ENCODE measurements at places on chromosomes 3 and 15. TPM values are rescaled to one million over a fixed set of nuclear protein-coding genes. Genes with fewer than 3 reads are reported as not detected.

IL17RE gene
- total RNA-seq, result 3.0 TPM

KNSTRN gene
- 73.4 TPM for total RNA-seq

STRC gene
- total RNA-seq, result 1.1 TPM

CFAP100 gene
- not detected for total RNA-seq

BDH1 gene
- 26.8 TPM for total RNA-seq

FAN1 gene
- 31.5 TPM for total RNA-seq

ZMAT3 gene
- 19.8 TPM for total RNA-seq

ARPIN gene
- 4.8 TPM for total RNA-seq

ZNF80 gene
- not detected for total RNA-seq

FGF12 gene
- total RNA-seq, result 8.0 TPM

SCN11A gene
- 0.27 TPM for total RNA-seq

GOLGA8N gene
- total RNA-seq, result 1.8 TPM

DNA sequence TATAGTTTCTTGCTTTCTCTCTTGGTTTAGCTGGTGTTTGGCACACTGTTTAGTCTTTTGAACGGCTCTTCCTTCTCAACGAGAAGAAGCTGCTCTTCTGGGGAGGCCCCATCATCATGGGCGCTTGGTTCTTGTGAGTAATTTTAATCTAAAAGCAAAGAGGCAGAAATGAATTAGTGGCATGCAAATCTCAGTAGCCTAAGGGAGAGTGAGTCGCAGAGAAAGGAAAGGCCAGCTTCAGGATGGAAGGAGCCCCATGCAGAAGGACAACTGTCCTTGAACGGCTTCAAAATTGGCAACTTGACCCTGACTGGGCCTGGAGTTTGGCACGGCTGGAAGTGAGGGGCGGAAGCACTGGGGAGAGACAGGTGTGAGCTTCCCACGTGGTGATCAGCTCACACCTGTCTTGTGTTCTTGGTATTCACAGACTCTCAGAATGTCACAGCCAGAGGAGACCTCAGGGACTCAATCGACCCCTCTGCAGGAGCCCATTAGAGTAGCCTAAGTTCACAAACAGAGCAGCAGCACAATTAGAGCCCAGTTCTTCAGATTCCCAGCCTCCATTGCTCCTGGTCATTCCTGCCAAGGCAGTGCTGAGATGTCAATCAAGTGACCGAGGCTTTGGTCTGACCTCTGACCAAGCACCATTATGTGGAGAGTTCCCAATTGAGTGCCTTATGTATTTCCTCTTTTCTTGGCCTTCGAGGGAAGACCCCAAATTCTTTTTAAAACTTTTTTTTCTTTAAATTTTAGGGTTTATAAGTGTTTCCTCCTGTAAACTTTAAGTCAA lies 41.3 kb upstream of the ETV5 start:
- no peaks in the 10 kb centered on the region for H3K36me3 ChIP-seq
- H3K4me3 ChIP-seq, result no peak overlapping the region
- peaks cover 27% of the 10 kb centered on the region for H3K27me3 ChIP-seq
- DNase-seq, result no peak

DNA sequence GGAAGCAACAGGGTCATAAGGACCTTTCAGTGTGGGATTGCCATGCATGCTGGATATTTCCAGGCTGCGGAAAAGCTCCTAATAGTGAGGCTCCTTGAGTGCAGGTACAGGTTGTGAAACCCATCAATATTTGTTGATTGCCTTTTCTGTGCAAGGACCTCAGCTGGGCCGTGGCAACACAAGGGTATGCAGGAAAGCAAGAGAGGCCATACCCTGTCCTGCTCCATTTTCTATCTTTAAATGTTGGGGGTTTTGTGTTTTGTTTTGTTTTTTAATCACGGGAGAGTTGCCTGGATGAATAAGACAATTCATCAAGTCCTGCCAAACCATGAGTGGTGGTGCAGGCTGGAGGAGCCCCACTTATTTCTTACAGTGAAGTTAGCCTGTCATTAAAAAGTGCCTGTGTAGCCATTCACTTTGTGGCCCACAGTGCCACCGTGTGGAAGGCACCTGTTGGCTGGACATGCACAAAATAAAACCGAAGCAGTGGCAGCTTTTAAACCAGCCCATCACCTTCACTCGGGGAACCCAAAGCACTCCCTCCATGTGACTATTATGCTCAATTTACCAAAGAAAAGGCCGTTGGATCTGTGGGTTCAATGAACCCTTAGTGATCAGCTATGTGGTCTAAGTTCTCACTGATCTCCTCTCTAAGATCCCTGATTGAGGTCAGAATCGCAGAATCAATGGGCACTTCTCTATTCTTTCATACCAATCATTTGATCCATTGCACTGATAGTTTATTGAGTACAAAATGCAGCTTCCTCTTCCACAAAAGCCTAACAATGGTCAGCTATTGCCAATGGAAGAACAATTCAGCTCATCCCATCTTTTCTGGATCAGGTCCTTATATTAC lies 42.2 kb downstream of the CLDN18 start:
- no peaks in the 10 kb centered on the region for H3K36me3 ChIP-seq
- H3K4me3 ChIP-seq, result no peak overlapping the region
- DNase-seq, result peak; percentile 59
- no peak overlapping the region for H3K27ac ChIP-seq
- H3K27me3 ChIP-seq, result no peaks in the 10 kb centered on the region
- H3K4me1 ChIP-seq, result peaks cover 9% of the 10 kb centered on the region

DNA sequence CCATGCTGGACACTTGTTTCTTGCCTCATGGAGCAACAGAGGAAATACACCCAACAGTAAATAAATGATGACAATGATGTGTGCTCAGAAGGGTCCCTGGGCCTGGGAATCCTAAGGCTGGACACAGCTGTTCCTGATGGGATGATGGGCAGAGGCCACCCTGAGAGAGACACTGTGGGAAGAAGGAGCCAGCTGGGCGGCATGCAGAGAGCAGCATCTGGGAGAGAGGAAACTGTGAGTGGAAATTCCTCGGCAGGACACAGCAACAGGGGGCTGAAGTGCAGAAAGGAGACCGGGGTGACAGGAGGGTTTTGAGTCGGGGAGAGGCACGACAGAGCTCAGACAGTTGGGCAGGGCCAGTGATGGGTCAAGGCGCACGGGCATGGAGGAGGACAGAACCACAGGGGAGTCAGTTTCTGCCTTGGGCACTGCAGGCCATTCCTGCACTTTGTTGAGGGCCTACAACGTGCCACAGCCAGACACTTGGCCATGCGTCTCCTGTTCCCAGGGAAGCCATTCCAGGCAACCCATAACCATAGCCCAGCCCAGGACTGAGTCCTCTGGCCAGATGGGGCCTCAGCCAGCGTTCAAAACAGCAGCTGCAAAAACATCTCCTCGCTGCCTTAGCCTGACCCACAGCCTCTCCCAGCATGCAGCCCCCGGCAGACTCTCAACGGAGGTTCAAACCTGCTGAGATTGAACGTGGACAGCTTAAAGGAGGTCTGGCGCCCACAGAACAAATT lies 36.7 kb upstream of the SLC6A1 start:
- no peaks in the 10 kb centered on the region for H3K4me1 ChIP-seq
- no peaks in the 10 kb centered on the region for H3K36me3 ChIP-seq
- DNase-seq, result no peak
- no peak overlapping the region for H3K4me3 ChIP-seq
- H3K27ac ChIP-seq, result no peak overlapping the region

DNA sequence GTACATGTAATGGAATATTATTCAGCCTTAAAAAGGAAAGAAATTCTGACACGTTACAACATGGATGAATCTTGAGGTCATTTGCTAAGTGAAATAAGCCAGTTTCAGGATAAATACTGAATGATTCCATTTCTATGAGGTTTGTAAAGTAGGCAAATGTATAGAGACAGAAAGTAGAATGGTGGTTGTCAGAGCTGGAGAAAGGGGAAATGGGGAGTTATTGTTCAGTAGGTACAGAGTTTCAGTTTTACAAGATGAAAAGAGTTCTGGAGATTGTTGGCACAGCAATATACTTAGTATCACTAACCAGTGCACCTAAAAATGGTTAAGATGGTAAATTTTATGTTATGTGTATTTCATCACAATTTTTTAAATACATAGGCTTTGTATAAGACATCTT lies 60.6 kb downstream of the USP8 start:
- H3K27me3 ChIP-seq, result no peaks in the 10 kb centered on the region
- H3K36me3 ChIP-seq, result peaks cover 47% of the 10 kb centered on the region
- DNase-seq, result no peak

GRCh38 chr3:41482134-41482533 lies 282.8 kb downstream of the CTNNB1 start:
- H3K4me1 ChIP-seq, result peaks cover 29% of the 10 kb centered on the region
- no peaks in the 10 kb centered on the region for H3K27me3 ChIP-seq
- peaks cover 4% of the 10 kb centered on the region for H3K36me3 ChIP-seq

GRCh38 chr15:57525581-57525980 lies 66.1 kb upstream of the MYZAP start:
- no peak overlapping the region for H3K4me3 ChIP-seq
- H3K27me3 ChIP-seq, result no peaks in the 10 kb centered on the region
- H3K27ac ChIP-seq, result no peak overlapping the region

- peaks cover 6% of the 10 kb centered on the region for H3K4me1 ChIP-seq
- peak; percentile 36 for DNase-seq
- no peak overlapping the region for H3K4me3 ChIP-seq
- H3K27ac ChIP-seq, result no peak overlapping the region
- no peaks in the 10 kb centered on the region for H3K27me3 ChIP-seq
Observed at GRCh38 chr3:124768812-124769211, 38.6 kb downstream of the UMPS start.

DNA sequence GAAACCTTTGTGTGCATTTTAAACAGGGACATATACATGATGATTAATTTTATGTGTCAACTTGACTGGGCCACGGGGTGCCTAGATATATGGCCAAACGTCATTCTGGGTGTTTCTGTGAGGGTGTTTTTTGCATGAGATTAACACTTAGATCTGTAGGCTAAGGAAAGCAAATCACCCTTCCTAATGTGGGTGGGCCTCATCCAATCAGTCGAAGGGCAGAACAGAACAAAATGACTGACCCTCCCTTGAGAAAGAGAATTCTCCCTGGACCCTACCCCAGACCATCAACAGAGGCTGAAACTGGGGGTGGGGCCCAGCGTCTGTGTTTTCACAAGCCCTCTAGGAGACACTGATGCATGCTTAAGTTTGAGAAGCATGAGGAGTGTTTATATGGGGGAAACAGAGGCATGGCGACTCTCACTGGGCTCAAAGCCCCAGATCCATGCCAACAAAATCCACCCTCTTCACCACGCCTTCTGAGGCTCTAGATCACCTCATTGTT lies 56.2 kb downstream of the ITGA11 start:
- DNase-seq, result no peak
- no peak overlapping the region for H3K4me3 ChIP-seq
- no peak overlapping the region for H3K27ac ChIP-seq

- H3K27ac ChIP-seq, result no peak overlapping the region
- no peak for DNase-seq
- no peaks in the 10 kb centered on the region for H3K36me3 ChIP-seq
- H3K27me3 ChIP-seq, result no peaks in the 10 kb centered on the region
- peaks cover 6% of the 10 kb centered on the region for H3K4me1 ChIP-seq
Observed at GRCh38 chr3:123700791-123701722, 116.2 kb upstream of the HACD2 start.

DNA sequence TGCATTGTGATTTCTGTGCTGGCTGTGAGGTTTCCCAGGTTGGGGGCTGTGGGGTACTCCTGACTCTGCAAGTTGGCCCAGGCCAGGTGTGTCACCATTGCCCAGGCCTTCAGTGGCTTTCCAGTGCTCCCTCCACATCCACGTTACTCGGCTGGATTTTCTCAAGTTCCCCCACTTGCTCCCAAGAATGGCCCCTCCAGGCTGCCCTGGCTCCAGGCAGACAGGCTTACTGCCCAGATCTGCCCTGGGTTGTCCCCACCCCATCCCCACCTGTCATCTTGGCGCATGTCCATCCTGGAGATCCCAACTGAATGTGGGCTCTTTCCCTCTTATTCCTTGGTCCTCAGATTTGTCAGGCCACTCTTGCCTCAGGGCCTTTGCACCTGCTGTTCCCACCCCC lies 3.6 kb downstream of the APBA2 start:
- no peak for DNase-seq
- no peaks in the 10 kb centered on the region for H3K36me3 ChIP-seq
- H3K4me3 ChIP-seq, result no peak overlapping the region
- H3K27ac ChIP-seq, result no peak overlapping the region

GRCh38 chr3:66380200-66380932 lies 120.5 kb downstream of the LRIG1 start:
- H3K4me3 ChIP-seq, result no peak overlapping the region
- peaks cover 15% of the 10 kb centered on the region for H3K4me1 ChIP-seq
- no peak overlapping the region for H3K27ac ChIP-seq
- DNase-seq, result no peak
- H3K27me3 ChIP-seq, result no peaks in the 10 kb centered on the region

DNA sequence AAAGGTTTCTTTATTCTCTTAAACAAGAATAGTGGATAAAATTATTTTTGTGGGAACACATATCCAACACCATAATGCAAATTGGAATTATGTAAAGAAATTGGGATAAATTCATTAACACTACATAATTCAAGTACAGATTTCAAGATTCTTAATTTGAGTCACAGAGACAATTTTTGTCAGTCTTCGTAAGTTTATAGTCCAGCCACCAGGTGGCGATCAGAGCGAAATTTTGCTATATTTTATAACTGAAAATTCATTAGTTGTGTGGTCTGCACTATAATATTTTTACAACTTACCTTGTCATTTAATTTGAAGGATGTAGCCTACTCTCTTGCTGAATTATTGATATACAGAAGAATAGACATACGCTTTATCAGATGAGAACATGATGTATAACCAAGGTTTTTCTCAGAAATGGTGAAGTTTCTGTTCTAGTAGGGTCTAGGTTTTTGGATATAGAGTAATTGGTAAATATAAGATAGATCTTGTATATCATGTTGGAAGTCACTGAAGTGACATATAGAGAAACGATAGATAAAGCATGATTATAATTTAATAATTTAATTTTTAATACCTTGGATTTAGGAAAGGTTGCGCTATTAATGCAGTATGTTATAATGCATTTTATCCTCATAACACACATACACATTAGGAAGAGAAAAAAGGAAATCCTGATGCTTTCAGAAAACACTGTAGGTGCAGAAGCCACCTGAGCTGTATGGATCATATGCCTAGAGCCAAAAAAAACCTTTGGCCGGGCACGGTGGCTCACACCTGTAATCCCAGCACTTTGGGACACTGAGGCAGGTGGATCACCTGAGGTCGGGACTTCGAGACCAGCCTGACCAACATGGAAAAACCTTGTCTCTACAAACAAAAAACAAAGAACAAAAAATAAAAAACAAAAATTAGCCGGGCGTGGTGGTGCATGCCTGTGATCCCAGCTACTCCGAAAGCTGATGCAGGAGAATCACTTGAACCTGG lies 31.7 kb downstream of the PLSCR4 start:
- no peak overlapping the region for H3K4me3 ChIP-seq
- H3K36me3 ChIP-seq, result peaks cover 2% of the 10 kb centered on the region
- H3K4me1 ChIP-seq, result peaks cover 14% of the 10 kb centered on the region

GRCh38 chr3:116809208-116809607 lies 99.6 kb downstream of the TUSC7 start:
- H3K27ac ChIP-seq, result no peak overlapping the region
- peaks cover 18% of the 10 kb centered on the region for H3K4me1 ChIP-seq
- no peak for DNase-seq
- no peak overlapping the region for H3K4me3 ChIP-seq
- H3K27me3 ChIP-seq, result no peaks in the 10 kb centered on the region
- H3K36me3 ChIP-seq, result peaks cover 23% of the 10 kb centered on the region

- no peak overlapping the region for H3K4me3 ChIP-seq
- DNase-seq, result no peak
- H3K27ac ChIP-seq, result peak overlapping the region; percentile 7
- H3K27me3 ChIP-seq, result no peaks in the 10 kb centered on the region
- no peaks in the 10 kb centered on the region for H3K36me3 ChIP-seq
- peaks cover 16% of the 10 kb centered on the region for H3K4me1 ChIP-seq
Observed at GRCh38 chr15:34314491-34315490, 22.8 kb downstream of the SLC12A6 start.

GRCh38 chr15:69802432-69802831 lies 295.3 kb downstream of the TLE3 start:
- no peak overlapping the region for H3K27ac ChIP-seq
- no peak for DNase-seq
- H3K4me1 ChIP-seq, result peaks cover 11% of the 10 kb centered on the region
- H3K27me3 ChIP-seq, result no peaks in the 10 kb centered on the region
- H3K36me3 ChIP-seq, result no peaks in the 10 kb centered on the region

Measured in WTC11 (cell line).